ENCODE measurements at places on chromosomes 1 and 21. TPM values are rescaled to one million over a fixed set of nuclear protein-coding genes. Genes with fewer than 3 reads are reported as not detected.

Gene LTN1
- total RNA-seq = 34.8 TPM

Gene NLRP3
- not detected for total RNA-seq

- ATAC-seq = no peak
Observed at GRCh38 chr21:40837456-40837855, 9.5 kb downstream of the DSCAM start.

GRCh38 chr1:231612393-231613089 lies 14.0 kb upstream of the DISC1 start:
- no peak for ATAC-seq

Gene AK5
- total RNA-seq = 0.58 TPM

DNA sequence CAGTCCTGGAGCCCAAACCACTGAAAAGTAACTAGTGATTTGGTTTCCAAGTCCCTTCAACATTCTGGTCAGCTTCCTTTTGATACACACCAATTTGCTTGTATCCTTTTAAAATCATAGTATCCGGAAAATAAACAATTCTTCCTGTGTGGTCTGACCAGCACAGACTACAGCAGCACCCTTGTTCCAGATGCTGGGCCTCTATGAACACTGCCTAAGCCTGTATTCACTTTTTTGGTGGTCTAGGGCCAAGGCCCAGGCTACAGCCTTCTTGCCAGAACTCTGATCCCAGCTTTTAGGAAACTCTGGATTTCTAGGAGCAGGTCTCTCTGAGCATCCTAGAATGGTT lies 801 bp upstream of the DDAH1 start:
- no peak for ATAC-seq

- ATAC-seq = peak; percentile 43
Observed at GRCh38 chr1:11273595-11274234, 717 bp downstream of the UBIAD1 start.

Gene MAEL
- 0.54 TPM for total RNA-seq

- no peak for ATAC-seq
Observed at GRCh38 chr1:162982364-162982763, 86.8 kb upstream of the RGS4 start.

Gene GBP5
- total RNA-seq = 0.63 TPM

Gene LGR6
- total RNA-seq = 0.21 TPM

DNA sequence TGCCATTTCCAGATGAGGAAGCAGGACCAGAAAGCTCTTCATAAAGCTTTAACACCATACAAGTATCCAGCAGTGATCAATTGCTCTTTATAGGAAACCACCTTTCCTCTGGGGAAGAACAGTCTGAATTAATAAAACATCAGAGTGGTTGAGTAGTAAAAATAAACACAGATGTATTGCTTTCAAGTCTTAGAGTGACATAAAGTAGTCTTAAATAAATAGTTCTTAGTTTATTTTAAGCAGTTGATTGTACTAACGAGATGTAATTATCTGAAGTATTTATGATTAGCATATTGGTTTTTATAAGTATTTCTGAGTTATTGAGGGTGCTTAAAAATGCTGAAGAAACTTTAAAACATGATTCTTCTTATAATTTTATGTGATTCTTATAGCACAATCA lies 67.0 kb downstream of the PRKAA2 start:
- ATAC-seq = no peak

- no peak for ATAC-seq
Observed at GRCh38 chr1:15423355-15424077, 13.8 kb downstream of the EFHD2 start.

GRCh38 chr1:11617314-11617713 lies 36.9 kb downstream of the FBXO2 start:
- no peak for ATAC-seq

Gene MOV10
- total RNA-seq = 18.9 TPM

GRCh38 chr1:3015744-3016143 lies 5.5 kb upstream of the ACTRT2 start:
- no peak for ATAC-seq

GRCh38 chr1:176643536-176643935 lies 180.6 kb downstream of the PAPPA2 start:
- ATAC-seq = no peak

GRCh38 chr1:63864224-63864641 lies 90.4 kb downstream of the ROR1 start:
- ATAC-seq = no peak

Gene KIF21B
- 0.09 TPM for total RNA-seq

Gene RCSD1
- total RNA-seq = not detected

Data from motor neuron (in vitro differentiated cells).